Osteoblast (primary cell): ENCODE measurements at places on chromosomes 11 and 22. TPM values are rescaled to one million over a fixed set of nuclear protein-coding genes. Genes with fewer than 3 reads are reported as not detected.

The HOATZ gene
- total RNA-seq, result not detected in 2 replicates

The PGA4 gene
- total RNA-seq, result not detected in 2 replicates

The SCN3B gene
- under 0.01 TPM in 2 replicates for total RNA-seq

The FERMT3 gene
- 0.59 and 1.1 TPM in 2 replicates for total RNA-seq

The ANKK1 gene
- under 0.01 TPM in 1 of 2 replicates, not detected in the other for total RNA-seq

The SLC1A2 gene
- total RNA-seq, result 0.72 and 1.5 TPM in 2 replicates

The YPEL4 gene
- total RNA-seq, result 0.59 and 0.72 TPM in 2 replicates

The DGAT2 gene
- 2.9 and 3.6 TPM in 2 replicates for total RNA-seq

The TMPRSS6 gene
- not detected in 2 replicates for total RNA-seq

The SEPTIN3 gene
- 0.29 and 0.36 TPM in 2 replicates for total RNA-seq

The P2RY6 gene
- total RNA-seq, result 0.72 and 1.8 TPM in 2 replicates

The FGF19 gene
- not detected in 2 replicates for total RNA-seq

The MEI1 gene
- 0.29 and 0.36 TPM in 2 replicates for total RNA-seq

The MPPED2 gene
- 1.2 and 2.2 TPM in 2 replicates for total RNA-seq

The USH1C gene
- not detected in 2 replicates for total RNA-seq

The SAA4 gene
- total RNA-seq, result not detected in 2 replicates

The OSM gene
- total RNA-seq, result not detected in 2 replicates

The HPX gene
- 0.59 and 1.1 TPM in 2 replicates for total RNA-seq

The CDKN1C gene
- 10.9 and 13.3 TPM in 2 replicates for total RNA-seq

The TRPM5 gene
- under 0.01 TPM in 1 of 2 replicates, not detected in the other for total RNA-seq

The NCR3LG1 gene
- 26.4 and 26.5 TPM in 2 replicates for total RNA-seq

The PKDREJ gene
- not detected in 2 replicates for total RNA-seq

The DDX25 gene
- total RNA-seq, result under 0.01 TPM in 1 of 2 replicates, not detected in the other

The LRRC10B gene
- under 0.01 TPM in 2 replicates for total RNA-seq

The PATE2 gene
- 0.29 and 0.36 TPM in 2 replicates for total RNA-seq

The ANO1 gene
- 0.88 TPM in 1 of 2 replicates, not detected in the other for total RNA-seq

The XKR3 gene
- total RNA-seq, result not detected in 2 replicates

The KCNK4 gene
- total RNA-seq, result 0.29 and 0.36 TPM in 2 replicates

The MS4A1 gene
- total RNA-seq, result not detected in 2 replicates

The SMIM35 gene
- total RNA-seq, result not detected in 2 replicates

The PRODH gene
- total RNA-seq, result under 0.01 TPM in 1 of 2 replicates, not detected in the other

The OR8A1 gene
- not detected in 2 replicates for total RNA-seq

The MAJIN gene
- not detected in 2 replicates for total RNA-seq

The INPP5J gene
- total RNA-seq, result under 0.01 and 0.36 TPM in 2 replicates

The TRIM48 gene
- total RNA-seq, result not detected in 2 replicates

The OR8D4 gene
- under 0.01 TPM in 2 replicates for total RNA-seq

The KCNE3 gene
- total RNA-seq, result 1.8 and 2.4 TPM in 2 replicates

The PANX2 gene
- total RNA-seq, result under 0.01 and 0.29 TPM in 2 replicates

The FXYD6 gene
- not detected in 2 replicates for total RNA-seq

The OR5A1 gene
- not detected in 2 replicates for total RNA-seq

The RAB6A gene
- 145 and 157 TPM in 2 replicates for total RNA-seq

The OR51I1 gene
- total RNA-seq, result under 0.01 TPM in 1 of 2 replicates, not detected in the other

The FJX1 gene
- 10.3 and 13.8 TPM in 2 replicates for total RNA-seq

The STT3A gene
- total RNA-seq, result 224 and 286 TPM in 2 replicates

The FOLR3 gene
- 0.88 and 1.1 TPM in 2 replicates for total RNA-seq

The PES1 gene
- 61.6 and 64.8 TPM in 2 replicates for total RNA-seq

The SHISA8 gene
- not detected in 2 replicates for total RNA-seq

The MUC5AC gene
- total RNA-seq, result not detected in 2 replicates

The TCN2 gene
- 13.6 and 18.8 TPM in 2 replicates for total RNA-seq

The OR52I1 gene
- not detected in 2 replicates for total RNA-seq

The DDI1 gene
- total RNA-seq, result under 0.01 TPM in 1 of 2 replicates, not detected in the other

The SCARF2 gene
- total RNA-seq, result 18.3 and 23.9 TPM in 2 replicates

The FCHSD2 gene
- 34.0 and 38.0 TPM in 2 replicates for total RNA-seq
